ENCODE measurements at places on chromosomes 12 and 14.

- no peak for DNase-seq
Observed at GRCh38 chr12:5873281-5873919, 71.7 kb downstream of the ANO2 start.

GRCh38 chr12:109735825-109736551, 22.4 kb downstream of the FAM222A start:
- DNase-seq: no peak

- DNase-seq: no peak
Observed at GRCh38 chr14:38089123-38089522, 118.6 kb upstream of the SSTR1 start.

DNA sequence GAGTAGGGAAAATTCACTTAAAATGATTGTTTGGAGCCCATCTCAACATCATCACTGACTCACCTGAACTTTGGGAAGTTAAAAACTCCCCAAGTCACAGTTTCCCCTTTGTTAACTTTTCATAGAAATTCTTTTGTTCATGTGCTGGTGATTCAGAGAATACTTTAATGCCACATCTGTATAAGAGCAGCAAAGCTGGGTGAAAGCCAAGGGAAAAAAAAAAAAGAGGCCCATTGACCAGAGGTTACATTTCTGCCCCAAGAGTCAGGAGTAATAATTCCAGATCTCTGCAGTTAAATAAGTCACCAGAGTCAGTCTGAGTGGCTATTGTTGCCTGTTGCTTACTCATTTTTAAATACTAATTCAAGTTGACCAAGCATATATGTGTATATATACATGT, 136.4 kb upstream of the LGR5 start:
- DNase-seq: no peak

DNA sequence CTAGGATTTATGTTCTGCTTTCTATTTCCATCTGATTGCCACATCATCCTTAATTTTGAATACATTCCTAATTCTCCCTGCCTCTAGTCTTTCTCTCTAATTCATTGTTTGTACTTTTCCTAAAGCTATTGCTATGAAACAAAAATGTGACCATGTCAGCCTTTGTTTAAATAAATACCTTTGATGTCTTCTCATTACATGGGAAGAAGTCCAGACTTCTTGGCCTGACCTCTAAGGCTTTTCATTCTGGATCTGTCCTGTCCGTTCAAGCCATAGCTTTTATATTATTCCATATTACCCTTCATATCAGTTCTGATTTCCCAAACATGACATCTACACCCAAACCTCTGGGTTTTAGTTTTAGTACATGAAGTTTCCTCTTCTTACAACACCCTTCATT, 91.4 kb downstream of the CDK17 start:
- DNase-seq: no peak

DNA sequence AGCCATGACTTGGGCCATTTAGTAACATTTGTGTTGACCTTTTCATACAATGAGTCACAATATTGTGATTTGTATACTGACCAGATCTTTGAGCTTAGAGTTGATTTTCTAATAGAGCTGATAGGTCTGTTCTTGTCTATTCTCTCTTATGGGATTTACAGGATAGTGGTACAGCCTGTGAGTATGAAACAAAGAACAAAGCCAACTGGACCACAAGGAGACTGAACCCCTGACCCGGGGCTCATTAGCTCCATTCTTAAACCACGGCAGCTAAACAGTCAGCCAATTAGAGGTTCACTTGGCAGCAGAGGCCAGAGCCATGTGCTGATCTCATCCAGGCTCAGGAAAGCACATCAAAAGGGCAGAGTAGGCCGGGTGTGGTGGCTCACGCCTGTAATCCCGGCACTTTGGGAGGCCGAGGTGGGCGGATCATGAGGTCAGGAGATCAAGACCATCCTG, 59.1 kb upstream of the GNPNAT1 start:
- DNase-seq: no peak

DNA sequence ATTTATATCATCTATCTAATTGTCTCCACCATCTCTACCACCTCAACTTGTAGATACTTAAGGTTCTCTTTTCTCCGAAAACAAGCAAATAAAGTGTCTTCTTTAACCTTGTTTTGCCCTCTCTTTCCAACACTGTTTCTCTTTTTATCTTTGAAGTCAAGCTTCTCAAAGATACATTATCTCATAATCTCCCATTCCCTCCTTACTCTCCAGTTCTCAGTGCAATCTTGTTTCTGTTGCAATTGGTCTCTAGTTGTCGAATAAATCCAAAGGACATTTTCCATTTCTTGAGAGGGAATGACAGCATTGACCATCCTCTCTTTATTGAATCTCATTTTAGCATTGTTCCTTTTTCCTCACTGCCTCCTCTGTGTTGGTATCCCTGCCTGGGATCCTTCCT, 383.3 kb downstream of the SOX5 start:
- DNase-seq: no peak

- peak; percentile 30 for DNase-seq
Observed at GRCh38 chr12:54360717-54361456, 3.4 kb downstream of the GPR84 start.

GRCh38 chr12:129106772-129107171, 253.5 kb downstream of the GLT1D1 start:
- no peak for DNase-seq

- no peak for DNase-seq
Observed at GRCh38 chr12:120095331-120095730, 21.2 kb downstream of the RAB35 start.

GRCh38 chr12:24760162-24760561, 188.7 kb downstream of the BCAT1 start:
- no peak for DNase-seq

Data from GM20000 (cell line).